Midbrain (tissue), 1 donor: ENCODE measurements at places on chromosomes 13 and 19.

DNA sequence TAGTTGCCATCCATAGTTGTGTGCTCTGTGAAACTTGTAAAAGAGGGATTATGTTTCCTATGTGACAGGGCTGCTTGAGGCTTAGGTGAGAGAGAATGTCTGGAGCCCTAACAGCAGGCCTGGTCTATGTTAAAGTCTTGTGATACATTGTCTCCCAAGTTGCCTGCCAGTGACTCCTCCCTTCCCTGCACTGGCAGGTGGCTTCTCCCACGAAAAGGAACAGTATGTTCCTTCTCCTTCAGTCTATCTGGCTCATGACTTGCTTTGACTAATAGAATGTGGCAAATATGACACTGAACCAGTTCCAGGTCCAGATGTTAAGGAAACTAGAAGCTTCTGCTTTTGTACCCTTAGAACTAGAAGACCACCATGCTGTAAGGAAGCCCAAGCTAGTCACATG is 5.9 kb upstream of the KCNN4 start:
- no peak for DNase-seq

- DNase-seq: peak; percentile 79
These were observed 4.4 kb downstream of the FUZ start for GRCh38 chr19:49808711-49809159.

GRCh38 chr19:23318143-23318542 is 67.9 kb upstream of the ZNF724 start:
- DNase-seq: no peak

DNA sequence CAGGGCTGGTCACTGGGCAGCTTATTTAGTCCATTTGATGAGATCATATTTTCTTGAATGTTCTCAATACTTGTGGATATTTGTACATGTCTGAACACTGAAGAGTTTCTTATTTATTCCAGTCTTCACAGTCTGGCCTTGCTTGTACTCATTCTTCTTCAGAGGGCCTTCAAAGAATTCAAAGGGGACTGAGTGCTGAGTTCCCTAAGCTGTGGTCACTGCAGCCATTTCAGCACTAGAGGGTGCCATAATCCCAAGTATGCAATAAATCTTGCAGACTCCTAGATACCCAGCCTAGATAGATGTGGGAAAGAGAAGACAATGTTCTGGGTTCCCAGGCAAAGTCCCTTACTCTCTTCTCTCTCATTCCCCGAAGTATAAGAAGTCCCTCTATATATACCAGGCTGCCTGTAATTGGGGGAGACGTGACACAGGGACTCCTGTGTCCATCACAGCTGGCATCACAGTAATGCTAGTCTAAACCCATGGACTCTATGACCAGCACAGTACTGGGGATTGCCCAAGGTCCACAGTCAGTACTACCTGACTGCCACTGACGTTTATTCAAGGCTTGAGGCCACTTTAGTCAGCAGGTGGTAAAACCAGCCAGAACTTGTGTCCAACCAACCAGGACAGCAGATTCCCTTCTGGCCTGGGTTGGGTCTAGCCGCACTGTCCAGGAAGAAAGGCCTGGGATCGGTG is 8.9 kb upstream of the VN1R1 start:
- no peak for DNase-seq

DNA sequence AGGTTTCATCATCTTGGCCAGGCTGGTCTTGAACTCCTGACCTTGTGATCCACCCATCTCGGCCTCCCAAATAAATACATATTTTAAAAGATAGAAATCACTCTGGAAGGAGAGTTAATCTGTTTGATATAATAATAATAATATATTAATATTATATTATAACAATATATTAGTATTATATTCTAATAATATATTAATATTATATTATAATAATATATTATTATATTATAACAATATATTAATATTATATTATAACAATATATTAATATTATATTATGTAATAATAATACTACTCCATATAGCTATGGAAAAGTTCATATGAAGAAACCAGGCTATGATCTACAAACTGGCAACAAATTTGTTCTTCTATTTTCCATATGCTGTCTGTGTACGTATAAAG is 16.8 kb downstream of the HPN start:
- no peak for DNase-seq

GRCh38 chr19:53881482-53882390 is at the start of gene PRKCG:
TSS of gene PRKCG (plus strand) at chr19:53882197. CDS start at chr19:53882495, 298 bp downstream.
- DNase-seq: no peak

GRCh38 chr13:37123337-37123736 is 17.9 kb upstream of the CSNK1A1L start:
- no peak for DNase-seq

DNA sequence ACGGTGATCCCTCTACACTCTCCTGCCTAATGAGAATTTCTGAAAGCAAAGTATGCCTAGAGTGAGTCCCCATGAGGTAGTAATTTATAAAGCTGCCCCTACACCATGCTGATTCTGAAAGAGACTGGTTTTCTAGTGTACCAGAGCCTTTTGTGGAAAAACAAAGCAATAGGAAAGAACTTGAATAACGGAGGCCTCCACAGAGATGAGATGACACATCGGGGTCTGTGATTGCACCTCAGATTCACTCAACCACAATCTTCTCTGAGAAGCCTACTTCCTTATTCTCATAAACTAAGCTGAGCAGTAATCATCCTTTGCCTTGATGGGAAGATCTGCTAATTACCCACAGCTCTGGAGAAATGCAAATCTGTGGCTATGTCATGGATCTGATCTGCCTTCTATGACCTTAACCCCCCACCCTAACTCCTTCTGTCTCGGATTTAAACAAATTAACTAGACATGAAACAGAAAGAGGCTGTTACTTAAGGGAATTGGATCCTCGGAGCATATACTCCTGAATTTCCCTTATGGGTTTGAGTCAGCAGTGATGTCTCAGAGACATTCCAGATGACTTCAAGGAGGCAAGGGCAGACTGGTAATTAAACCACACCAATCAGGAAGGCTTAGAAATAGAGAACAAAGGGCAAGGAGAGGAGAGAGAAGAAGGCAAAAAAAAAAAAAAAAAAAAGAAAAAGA is 128.0 kb downstream of the DCT start:
- DNase-seq: no peak

- DNase-seq: no peak
These were observed 1.1 kb upstream of the ARHGAP35 start for GRCh38 chr19:46859637-46860124.

- no peak for DNase-seq
These were observed 14.8 kb upstream of the FCGBP start for GRCh38 chr19:39949026-39949747.

GRCh38 chr13:43235028-43235427 is 211.6 kb downstream of the DNAJC15 start:
- DNase-seq: no peak

- no peak for DNase-seq
These were observed 350.5 kb downstream of the DACH1 start for GRCh38 chr13:71516521-71516920.

- DNase-seq: peak; percentile 84
These were observed 5.7 kb downstream of the WDR62 start for GRCh38 chr19:36060430-36060829.

DNA sequence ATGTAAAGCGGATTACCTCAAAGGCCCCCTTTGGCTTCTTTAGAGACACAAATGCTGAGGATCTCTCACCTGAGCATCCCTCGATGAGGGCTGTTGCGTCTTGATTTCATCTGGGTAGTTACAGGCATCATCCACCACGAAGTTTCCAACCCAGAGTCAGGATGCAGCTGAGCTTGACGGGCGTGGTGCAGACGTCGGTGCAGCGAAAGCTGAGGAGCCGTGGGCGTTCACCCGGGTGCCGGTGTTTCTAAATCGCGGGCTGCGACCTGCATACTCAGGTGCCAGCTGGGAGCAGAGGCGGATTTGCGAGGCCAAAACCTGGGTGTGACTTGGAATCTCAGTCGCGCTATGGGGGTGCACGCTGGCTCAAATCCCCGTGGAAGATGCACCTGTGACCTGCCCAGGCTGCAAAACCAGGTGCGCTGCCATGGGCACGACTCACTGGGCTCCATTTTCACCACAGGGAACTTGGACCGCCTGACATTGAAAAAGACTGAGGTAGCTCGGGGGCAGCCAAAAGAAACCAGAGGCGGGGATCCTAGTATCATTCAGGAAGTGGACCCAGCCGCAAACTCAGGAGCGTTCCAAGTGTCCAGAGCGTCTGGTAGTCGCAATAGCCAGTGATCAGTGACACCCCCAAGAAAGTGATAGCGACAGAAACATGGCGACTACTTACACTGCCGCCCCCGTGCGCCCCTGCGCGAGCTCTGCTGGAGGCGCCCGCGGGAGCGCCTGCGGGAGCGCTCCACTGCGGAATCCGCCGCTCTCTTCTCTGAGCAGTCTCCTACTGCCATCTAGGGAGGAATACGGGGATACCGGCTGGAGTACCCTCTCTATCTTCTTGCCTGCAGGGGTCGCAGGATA is 36.4 kb upstream of the IGFL4 start:
- peak; percentile 88 for DNase-seq

GRCh38 chr19:33508941-33509614 is 12.5 kb downstream of the PEPD start:
- DNase-seq: no peak

- no peak for DNase-seq
These were observed 129.4 kb downstream of the SHISA2 start for GRCh38 chr13:25922376-25922775.

- no peak for DNase-seq
These were observed 10.3 kb downstream of the ACTN4 start for GRCh38 chr19:38657633-38658222.

- no peak for DNase-seq
These were observed 185.7 kb downstream of the KLF5 start for GRCh38 chr13:73244467-73244866.
